Upper lobe of right lung (tissue), 1 donor: ENCODE measurements at places on chromosomes 7 and 10. TPM values are rescaled to one million over a fixed set of nuclear protein-coding genes. Genes with fewer than 3 reads are reported as not detected.

DNA sequence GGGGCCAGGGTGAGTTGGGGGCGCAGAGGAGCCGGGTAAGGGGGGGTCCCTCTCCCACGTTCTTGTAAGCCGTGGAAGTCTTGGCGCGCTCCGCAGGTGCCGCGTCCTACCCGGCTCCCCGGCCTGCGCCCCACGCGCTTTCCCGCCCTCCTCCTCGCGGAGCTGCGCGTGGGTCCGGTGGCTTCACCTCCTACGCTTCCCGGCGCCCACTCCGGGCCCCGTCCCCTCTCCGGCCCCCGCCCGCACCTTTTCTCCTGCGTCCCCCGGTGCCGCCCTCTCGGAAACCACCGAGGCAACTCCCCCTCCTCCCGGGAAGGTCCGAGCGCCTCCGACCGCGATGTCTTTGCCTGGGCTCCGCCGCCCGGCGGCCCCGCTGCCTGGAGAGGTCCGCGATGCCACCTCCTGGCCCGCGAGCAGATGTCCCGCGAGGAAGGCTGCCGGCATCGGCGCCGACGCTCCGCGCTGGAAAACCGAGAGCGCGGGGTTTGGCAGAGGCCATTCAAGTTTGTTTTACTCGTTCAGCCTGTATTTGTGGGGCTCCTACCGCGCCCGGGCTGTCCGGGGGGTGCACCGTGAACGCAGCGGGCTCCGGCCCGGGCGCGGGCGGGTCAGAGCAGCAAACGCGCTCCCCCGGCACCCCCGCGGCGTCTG is 2.4 kb upstream of the NKX6-2 start:
- DNase-seq: no peak

DNA sequence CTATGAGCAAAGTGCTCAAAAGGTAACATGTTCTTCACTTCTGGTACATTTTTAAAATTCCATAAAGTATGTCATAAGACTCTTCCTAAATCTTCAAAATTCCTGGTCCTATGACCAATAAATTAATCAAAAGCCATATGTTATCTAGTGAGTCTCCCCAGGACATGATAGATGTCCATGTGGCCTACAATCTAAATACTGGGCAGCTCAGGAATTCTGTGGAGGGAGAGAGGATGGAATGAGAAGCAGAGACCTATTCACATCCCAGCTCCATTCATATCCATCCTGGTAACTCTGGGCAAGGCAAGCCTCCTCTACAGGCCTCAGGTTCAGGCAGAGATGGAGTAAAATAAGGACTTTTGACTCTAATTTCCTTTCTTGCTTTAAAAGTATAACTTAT is 224.8 kb downstream of the MTERF1 start:
- DNase-seq: no peak

DNA sequence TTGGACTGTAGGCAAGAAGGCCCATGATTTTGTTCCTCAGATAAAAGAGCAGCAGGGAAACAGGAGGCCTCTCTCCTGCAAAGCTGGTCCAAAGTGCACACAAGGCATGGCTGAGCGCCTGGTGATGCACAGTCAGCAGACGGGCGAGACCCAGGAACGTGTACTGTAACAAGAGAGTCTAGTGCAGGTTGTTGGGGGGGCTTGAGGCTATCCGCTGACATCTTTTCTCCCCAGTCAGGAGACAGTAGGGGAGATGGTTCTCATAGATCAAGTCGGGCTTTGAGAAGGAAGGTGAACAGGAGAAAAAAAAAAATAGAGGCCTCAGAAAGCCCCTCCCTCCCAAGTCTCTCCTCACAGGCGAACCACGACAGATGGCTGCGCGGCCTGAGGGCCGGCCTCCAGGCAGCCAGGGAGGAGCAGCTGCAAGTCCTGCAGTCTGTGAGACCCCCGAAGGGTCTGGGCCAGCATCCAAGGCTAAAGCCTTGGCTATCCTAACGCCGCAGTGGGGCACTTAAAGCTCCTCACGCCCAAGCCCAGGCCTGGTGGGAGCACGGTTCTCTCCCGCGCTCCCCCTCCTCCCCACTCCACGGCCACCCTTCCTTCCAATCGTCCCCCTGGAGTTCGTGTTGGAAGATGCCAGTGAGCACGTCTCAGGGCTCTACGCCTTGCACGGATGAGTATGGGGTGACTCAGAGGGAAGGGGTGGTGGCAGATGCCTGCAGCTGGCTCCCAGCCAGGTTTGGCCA is 68.3 kb downstream of the PRKAG2 start:
- DNase-seq: peak; percentile 54

DNA sequence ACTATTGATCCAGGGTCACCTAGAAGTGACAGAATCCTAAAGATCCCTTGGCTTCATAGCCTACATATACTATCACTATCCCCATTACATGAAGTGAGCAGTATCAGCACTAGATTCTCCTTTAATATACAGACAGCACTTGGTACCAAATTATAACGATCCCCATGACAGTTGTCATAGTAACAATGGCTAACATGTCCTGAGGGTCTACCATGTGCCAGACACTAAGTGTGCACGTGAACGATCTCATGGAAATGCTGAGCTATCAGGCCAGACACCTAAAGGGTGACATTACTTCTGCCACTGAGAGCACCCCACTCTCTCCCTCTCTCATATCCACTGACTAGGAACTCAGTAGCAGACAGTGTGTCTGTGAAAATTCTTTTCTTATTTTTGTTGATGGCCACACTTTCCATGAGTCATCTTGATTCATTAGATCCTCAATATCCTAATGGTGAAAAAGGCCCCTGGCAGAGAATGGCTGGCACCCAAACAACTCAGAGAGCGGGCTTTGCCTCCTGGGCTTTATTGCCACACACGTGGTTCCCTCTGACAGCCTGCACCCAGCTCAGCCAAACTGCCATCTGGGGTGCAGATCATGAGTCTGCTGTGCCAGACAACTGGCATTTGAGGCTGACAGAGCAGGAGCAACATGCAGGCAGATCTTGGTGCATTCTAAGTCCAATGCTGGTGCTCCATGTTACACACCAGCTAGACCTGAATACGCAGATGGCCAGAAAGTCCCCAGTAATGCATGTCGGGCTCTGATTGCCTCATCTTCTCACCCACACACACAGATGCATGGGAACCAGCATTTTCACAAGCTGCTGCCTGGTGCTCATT is 176.3 kb downstream of the DGKI start:
- DNase-seq: no peak

DNA sequence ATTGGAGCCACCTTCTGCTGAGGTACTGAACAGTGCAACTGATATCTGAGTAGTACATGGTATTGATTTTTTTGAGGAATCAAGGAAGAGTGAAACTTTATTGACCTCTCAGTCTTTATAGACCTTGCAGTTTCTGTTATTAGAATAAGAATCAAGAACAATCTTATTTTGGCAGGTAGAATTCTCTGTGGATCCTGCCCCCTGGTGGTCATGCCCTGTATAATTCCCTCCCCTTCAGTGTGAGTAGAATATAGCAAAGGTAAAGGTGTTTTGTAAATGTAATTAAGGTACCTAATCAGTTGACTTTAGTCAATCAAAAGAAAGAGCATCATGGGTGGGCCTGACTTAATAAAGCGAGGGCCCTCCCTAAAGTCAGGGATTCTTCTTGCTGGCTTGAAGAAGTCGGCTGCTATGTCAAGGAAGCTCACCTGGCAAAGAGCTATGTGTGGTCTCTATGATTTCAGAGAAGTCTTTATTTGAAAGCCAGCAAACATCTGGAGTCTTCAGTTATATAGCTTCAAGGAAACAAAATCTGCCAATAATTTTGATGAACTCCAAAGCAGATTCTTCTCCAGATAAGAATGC is 142.8 kb downstream of the LSM5 start:
- DNase-seq: no peak

The CCDC3 gene
- total RNA-seq: 10.2 TPM
